ENCODE measurements at places on chromosomes 2 and 18.

GRCh38 chr2:27980242-27980641, 89.7 kb downstream of the BABAM2 start:
- no peak for DNase-seq

DNA sequence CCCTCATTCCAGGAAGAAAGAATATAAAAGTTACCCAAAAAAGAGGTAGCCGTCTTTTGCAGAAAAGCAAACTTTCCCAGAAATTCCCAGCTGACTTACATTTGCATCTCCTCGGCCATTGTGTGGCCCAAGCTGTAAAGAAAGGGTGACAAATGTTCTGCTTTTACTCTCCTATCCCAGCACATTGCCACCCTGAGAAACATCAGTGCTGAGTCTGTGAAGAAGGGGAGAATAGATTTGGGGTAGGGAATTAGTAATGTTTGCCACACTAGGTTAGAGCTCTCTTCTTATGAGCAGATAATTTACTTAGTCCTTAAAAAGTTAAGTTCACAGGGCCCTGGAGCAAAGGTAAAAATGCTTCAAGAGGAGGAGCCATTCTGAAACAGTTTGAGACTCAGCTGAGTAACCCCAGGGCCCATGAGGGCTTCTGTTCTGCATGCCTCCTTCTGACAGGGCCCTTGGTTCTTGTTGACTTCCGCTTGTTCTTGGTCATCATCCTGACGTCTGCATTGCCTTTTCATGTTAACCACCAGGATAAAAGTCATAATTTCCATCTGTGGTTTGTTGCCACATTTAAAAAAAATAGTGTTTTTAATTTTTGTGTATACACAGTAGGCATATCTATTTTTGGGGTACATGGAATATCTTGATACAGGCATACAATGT, 550.7 kb downstream of the RNF144A start:
- DNase-seq: no peak

- no peak for DNase-seq
These were observed 61.3 kb upstream of the SLC8A1 start for GRCh38 chr2:40513201-40513600.

GRCh38 chr18:63311118-63312018, 8.2 kb downstream of the BCL2 start:
- no peak for DNase-seq

DNA sequence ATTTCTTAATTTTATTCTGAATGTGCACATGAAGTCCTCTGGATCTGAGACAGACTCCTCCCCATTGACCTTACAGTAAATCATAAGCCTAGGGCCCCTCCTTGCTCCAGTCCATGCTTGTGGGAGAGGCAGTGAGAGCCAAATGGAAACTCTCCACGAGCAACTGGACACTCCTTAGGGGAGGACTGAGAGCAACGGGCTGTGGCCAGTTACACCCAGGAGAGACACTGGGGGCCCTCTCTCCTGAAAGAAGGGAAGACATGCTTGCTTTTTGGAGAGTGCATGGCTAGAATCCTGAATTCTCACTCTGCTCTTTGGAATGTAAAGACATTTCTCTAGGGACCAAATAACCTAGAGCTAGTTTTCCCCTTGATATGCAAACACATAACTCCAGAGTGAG, 49.0 kb upstream of the BIN1 start:
- DNase-seq: no peak

- no peak for DNase-seq
These were observed 18.7 kb downstream of the ARHGAP28 start for GRCh38 chr18:6748241-6748640.

DNA sequence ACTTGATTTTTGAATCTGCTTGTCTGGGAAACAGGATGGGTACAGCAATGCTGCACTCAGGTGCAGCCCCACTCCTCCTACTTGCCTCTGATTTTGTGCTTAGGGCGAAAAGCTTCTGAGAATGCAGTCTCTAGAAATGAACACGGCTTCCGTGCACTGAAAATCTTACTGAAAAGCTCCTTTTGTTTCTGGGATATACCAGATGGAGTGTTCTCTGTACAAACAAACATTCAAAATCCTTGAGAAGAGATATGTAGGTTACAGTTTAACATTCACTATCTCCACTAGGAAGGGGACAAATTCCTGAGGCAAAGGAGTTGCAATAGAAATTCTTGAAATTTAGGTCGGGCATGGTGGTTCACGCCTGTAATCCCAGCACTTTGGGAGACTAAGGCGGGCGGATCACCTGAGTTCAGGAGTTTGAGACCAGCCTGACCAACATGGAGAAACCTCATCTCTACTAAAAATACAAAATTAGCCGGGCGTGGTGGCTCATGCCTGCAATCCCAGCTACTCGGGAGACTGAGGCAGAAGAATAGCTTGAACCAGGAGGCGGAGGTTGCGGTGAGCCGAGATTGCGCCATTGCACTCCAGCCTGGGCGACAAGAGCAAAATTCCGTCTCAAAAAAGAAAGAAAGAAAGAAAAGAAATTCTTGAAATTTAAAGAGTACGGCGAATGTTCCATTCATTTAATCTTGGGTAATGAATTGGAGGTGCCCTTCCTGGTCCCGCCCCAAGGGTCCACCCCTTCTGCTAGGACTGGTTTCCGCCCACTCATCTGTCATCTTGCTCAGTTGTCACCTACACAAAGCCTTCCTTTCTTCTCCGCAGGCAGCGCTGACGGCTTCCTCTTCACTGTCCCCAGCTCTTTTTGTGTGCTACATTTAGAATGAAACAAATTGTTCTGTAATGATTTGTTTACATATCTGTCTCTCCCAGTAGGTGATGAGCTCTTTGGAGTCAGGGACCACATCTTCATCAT, 92.4 kb downstream of the SOCS6 start:
- no peak for DNase-seq

DNA sequence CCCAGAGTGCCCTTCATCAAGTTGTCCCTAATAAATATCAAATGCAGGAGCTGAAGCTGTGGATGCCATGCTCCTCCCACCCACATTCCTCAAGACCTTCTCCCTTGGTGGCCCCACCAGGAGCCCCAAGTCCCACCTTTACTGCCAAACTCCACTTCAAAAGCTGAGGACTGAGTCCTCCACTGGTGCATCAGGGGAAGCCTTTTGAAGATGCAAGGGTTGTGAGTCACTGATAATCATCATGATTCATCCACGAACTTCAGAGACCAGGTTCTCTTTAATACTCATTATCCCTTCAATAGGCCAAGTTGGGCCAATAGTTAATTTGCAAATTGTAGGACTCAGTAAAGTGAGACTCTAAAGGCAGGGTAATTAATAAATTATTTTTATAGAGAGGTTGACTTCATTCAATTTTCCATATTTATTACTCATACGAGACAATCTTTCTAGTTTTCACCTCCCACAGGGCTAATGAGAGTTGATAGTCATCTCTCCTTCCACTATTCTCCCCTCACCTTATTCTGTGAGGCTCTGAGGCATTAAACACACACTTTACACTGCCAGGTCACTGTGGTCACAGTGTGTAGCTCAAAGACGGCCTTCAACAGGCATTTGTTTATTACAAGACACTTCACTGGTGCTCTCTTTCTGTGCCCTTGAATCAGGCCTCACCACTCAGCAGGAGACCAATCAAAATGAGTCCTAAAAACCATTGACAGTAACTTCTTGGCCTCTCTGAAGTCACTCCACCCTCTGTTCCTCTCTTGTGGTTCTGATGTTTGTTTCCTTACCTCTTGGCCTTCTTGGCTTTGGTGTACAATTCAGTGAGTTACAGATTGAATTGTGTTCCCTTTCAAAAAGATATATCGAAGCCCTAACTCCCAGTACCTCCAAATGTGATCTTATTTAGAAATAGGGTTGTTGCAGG, 99.9 kb downstream of the TRIB2 start:
- no peak for DNase-seq

DNA sequence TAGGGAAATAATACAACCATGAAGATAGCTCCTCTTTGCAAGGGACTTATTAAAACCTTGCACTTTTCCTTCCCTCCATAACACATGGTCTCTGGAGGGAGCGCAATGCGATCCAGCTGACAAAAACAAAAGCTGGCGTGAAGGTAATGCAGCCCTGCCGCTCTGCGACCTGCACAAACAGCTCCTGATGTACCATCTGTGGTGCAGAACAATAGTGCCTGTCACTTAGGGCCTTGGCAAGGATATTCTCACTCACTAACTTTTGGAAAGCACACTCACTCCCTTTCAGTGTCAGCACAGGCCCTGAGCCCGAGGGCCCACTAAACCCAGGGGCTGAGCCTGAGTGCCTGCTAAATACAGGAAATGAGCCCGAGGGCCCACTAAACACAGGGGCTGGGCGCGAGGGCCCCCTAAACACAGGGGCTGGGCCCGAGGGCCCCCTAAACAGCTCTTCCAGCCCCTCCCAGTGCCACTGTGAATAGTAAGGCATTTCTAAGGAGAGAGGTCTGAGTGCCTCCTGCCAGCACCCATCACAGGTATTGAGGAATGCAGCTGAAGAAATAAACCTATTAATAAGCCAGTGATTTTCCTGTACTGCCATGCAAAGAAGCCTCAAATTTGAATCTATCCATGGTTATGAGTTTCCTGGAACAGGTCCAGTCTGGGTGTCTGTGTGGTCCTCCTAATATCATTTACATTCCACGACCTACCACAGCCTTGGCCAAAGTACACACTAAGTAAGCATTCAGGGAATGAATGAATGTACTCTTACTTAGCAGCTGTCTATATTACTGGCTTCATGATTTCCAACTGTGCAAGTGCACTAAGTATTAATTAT, 9.3 kb downstream of the L3MBTL4 start:
- no peak for DNase-seq

DNA sequence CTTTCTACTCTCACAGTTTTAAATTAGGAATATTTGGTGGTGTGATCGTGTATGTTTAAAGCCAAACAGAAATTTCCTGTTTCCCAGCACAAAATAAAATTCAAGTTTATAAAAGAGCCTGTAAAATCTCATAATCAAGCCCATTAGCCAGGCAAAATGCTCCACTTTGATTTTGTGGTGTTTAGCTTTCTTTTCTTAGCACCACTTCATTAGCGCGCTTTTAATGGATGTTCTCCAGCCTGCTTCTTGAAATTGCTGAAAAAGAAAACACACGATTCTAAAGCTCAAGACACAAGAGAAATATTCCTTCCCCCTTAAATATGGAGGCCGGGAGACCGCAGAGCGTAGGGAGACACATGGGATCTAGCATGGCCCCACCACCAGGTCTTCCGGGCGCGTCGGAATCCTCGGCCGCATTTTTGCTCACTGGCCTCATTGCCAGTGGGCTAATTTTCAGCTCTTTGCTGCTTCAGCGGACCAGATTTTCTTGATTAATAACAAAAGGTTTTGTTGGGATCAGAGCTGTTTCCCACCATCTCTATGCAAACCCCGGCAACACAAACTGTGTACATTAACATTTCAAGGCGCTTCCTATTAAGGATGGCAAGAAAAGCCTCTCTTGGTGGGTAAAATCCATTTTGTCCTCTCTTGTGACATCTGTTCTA, 40.4 kb upstream of the ID2 start:
- no peak for DNase-seq

DNA sequence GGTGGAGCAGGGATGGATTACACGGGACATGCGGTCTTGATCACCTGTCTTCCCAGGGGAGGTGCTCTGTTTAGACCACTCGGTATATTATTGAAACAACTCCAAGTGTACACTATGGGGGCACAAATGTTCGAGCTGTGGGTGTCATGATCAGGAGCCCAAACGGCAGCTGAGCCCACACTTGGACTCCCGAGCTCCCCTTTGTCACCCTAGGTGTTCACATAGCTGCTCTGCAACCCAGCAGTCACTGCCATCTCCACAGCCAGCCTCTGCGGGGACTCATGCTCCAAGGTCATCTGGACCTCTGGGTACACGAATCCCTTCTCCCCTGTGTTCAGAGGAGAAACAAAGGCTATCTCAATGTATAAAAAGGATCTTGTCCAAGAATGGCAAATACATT, 46.0 kb downstream of the CAPN13 start:
- no peak for DNase-seq

- DNase-seq: no peak
These were observed 15.4 kb upstream of the E2F6 start for GRCh38 chr2:11481426-11481788.

GRCh38 chr2:46811379-46812310, 104.0 kb downstream of the MCFD2 start:
- no peak for DNase-seq

DNA sequence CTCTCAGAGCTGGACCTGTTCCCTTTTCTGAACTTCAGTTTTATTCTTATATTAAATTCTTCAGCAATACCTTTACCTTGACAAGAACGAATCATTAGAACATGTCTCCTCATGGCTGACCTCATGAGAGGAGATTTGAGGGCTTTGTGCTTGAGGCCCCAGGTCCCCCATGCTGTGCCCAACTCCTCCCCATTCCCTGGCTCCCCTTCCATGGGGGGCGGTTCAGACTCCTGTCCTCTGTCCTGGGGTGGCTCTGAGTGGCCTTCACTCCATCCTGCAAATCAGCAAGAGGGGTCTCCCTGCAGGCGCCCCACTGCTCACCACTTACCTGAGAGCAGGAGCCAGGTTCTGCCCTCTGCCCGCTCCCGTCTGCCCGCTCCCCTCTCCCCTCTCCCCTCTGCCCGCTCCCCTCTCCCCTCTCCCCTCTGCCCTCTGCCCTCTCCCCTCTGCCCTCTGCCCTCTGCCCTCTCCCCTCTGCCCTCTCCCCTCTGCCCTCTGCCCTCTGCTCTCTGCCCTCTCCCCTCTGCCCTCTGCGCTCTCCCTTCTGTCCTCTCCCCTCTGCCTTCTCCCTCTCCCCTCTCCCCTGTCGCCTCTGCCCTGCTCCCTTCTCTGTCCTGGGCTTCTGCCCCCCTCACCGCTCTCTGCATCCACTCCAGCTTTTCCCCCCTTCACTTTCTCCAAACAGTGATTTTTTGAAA, 98.7 kb upstream of the ALKAL2 start:
- DNase-seq: no peak

GRCh38 chr18:49548229-49548636, 13.6 kb upstream of the LIPG start:
- no peak for DNase-seq

DNA sequence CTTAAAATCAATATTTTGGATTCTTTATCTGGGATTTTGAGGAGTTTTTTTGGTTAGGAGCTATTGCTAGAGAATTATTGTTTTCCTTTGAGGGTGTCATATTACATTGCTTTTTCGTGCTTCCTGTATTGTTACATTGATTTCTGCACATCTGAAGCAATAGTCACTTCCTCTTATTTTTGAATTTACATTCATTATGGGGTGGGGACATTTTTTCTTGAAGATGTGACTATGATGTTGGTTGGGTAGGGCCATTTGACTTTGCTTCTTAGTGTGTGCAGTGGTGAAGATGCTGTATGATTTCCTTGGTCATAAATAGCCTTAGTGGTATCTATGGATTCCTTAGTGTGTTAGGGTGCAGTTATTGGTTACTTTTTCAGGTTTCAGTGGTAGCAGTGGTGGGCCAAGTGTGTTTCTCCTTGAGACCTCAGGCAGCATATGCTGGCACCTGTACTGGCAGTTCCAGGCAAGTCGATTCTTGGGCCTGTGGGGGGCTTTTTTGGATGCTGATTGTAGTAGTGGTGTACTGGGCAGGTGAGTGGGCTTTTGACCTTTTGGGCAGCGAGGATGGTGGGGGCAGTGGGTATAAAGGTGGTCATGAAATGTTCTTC, 61.8 kb downstream of the ARHGAP25 start:
- no peak for DNase-seq

- DNase-seq: no peak
These were observed 24.3 kb upstream of the VIT start for GRCh38 chr2:36672199-36672598.

- no peak for DNase-seq
These were observed 104.3 kb upstream of the ID2 start for GRCh38 chr2:8577573-8577972.

- no peak for DNase-seq
These were observed 14.6 kb upstream of the KYNU start for GRCh38 chr2:142862847-142863246.

GRCh38 chr2:189683348-189683747, 8.9 kb downstream of the ANKAR start:
- DNase-seq: no peak

All from stimulated activated CD4-positive, alpha-beta T cell treated with anti-CD3 and anti-CD28 coated beads, TNF-alpha, amount 100 ng/mL, for 48 hours (primary cell).